ENCODE measurements at places on chromosomes 12 and 14.

GRCh38 chr14:54446161-54446693 lies 5.1 kb upstream of the CNIH1 start:
- no peak for DNase-seq

GRCh38 chr14:24398653-24399446 lies at the start of gene NYNRIN:
TSS of gene NYNRIN (plus strand) at chr14:24399003. CDS start at chr14:24399247, 244 bp downstream.
- DNase-seq: peak; percentile 70

- DNase-seq: peak; percentile 82
These were observed 147.3 kb downstream of the RBM19 start for GRCh38 chr12:113818833-113819232.

DNA sequence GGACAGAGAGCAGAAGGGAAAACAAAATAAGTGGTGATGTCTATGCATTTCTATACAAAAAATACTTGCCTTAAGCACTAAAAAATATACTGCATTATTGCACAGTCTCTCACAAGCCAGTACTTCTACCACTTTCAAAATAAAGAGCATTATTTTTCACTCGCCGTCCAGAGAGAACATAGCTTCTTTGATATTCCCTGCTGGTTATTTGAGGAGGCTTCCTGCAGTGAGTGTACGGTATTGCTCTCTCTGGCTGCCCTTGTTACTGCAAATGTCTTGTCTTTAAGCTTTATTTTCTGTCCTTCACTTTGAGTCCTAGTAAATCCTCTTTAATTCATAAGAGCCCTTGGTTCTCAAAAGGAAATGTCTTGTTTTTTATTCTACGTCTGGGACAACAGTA lies 81.1 kb downstream of the EML1 start:
- DNase-seq: no peak

DNA sequence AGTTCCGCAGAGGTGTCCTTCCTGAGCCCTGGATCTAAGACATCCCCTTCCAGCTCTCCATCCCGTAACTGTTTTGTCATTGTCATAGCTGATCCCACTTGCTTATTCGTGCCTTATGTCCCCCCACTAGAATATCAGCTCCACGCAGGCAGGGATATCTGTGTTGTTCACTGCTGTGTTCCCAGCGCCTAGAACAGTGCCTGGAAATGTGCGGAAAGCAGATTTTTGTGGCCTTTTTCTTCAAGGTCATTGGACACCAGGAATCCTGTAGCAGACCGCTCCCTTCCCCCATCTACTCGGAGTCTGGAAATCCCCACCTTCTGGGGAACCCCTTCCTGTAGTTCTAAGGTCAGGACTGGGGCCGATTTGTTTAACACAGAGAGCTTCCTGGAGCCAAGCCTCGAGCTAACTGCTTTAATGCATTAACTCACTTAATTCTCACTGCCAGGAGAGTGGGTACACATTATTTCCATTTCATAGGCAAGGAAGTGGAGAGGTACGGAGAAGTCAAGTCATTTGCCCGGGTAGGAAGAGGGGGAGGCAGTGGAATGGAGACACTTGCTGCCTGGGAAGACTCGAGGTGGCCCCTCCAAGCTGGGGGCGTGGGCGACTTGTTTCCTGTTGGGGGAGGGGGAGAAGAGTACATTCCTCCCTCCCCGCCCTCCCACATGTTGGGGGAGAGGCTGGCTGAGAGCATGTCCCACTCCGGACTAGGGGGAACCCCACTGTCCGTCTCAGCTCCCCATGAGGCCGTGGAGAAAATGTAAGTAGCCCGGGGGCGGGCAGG lies 1.2 kb upstream of the SH2B3 start:
- peak; percentile 72 for DNase-seq

- no peak for DNase-seq
These were observed 92.9 kb downstream of the APAF1 start for GRCh38 chr12:98738002-98738401.

DNA sequence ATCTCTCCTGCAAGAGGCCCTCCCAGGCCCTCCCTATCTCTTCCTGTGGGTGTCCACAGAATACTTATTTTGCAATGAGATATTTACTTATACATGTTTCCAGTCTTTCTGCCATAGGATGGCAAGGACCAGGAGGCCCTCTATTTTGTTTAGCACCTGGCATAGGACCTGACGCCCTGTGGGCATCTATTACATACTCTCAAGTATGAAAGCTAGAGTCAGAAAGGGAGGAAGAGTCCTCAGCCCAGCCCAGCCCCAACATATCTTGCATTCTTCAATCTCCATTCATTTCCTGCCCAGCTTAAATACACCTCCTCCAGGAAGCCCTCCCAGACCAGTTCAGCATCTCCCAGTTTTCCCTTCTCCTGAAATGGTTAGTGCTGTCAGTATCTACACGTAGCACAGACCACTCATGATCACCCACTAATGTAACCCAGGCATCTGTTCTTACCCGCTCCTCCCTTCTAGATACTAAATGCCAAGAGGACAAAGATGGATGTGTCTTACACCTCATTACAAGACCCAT lies 7.4 kb downstream of the FOXN4 start:
- no peak for DNase-seq

GRCh38 chr12:47269916-47270315 lies 190.2 kb upstream of the AMIGO2 start:
- DNase-seq: no peak

DNA sequence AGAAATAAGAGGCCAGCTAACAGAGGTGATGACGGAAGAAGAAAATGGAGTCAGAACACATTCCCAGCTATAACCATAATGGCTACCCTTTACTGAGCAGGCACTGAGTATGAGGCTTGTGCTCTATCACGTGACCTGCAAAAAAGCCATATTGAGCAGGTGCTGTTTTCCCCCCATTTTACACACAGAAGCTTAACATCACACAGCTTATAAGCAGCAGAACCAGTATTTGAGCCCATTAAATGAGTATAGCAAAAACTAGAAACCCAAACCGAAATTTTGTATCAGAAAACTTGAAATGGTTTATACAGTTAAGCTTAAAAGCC lies 28.4 kb downstream of the PAPLN start:
- no peak for DNase-seq

GRCh38 chr12:50024805-50025186 lies 498 bp downstream of the RACGAP1 start:
- no peak for DNase-seq

GRCh38 chr12:77751939-77752338 lies 78.8 kb upstream of the NAV3 start:
- no peak for DNase-seq

DNA sequence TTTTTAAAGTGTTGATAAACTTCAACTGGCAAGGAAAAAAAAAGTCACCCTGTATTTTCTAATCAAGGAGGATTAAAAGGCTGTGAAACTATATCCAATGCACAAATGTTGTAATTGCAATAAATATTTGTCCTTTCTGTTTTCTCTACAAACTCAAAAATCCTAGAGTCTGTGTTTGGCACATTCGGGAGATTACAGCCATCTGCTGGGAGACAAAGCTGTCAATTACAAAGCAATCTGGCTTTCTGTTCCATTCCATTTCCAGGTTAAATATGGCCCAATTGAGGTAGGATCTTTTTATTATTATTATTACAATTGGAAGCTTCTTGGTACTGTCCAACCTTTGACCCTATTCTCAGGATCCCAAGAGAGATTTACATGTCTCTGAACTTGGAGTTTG lies 295.9 kb downstream of the DIO2 start:
- DNase-seq: no peak

DNA sequence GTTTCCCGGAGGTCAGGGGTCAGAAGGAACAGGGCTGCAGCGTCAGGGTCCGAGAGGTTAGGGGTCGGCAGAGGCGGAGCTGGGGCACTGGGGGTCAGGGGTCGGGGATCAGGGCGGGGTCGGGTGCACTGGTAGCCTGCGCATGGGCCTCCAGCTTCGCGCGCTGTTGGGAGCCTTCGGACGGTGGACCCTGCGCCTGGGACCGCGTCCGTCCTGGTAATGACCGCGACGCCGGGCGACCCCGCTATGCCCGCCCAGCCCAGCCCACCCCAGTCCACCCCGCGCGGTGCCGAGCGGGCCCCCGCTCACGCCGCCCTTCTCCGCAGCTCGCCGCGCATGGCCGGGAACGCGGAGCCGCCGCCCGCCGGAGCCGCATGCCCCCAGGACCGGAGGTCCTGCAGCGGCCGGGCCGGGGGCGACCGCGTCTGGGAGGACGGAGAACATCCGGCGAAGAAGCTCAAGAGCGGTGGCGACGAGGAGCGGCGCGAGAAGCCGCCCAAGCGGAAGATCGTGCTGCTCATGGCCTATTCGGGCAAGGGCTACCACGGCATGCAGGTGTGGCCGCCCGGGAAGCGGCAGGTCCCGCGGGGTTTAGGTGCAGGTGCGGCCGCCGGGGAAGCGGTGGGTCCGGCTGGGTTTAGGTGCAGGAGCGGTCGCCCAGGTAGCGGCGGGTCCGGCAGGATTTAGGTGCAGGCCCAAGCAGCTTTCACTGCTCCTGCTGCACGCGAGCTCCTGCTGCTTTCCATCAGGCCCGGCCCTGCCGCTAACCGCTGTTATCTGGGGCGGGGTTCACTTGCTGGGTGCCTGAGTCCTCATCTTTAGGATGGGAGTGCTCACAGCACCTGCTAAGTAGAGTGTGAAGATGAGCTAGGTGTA lies 743 bp downstream of the PUS1 start:
- DNase-seq: peak; percentile 47

- DNase-seq: no peak
These were observed 1131.1 kb downstream of the TMEM121 start for GRCh38 chr14:106657460-106657859.

- no peak for DNase-seq
These were observed 2.7 kb upstream of the FAM222A start for GRCh38 chr12:109710747-109711595.

Measured in WTC11 (cell line).